ENCODE measurements at places on chromosomes 2 and 18. TPM values are rescaled to one million over a fixed set of nuclear protein-coding genes. Genes with fewer than 3 reads are reported as not detected.

- no peak for DNase-seq
Measured at GRCh38 chr2:69147841-69148533, 135.0 kb downstream of the ANTXR1 start.

GRCh38 chr2:207046724-207047123 is 107.4 kb downstream of the CPO start:
- no peak for DNase-seq

The ST6GAL2 gene
- total RNA-seq = 107 TPM

GRCh38 chr2:2590141-2590540 is 259.1 kb upstream of the MYT1L start:
- DNase-seq = no peak

DNA sequence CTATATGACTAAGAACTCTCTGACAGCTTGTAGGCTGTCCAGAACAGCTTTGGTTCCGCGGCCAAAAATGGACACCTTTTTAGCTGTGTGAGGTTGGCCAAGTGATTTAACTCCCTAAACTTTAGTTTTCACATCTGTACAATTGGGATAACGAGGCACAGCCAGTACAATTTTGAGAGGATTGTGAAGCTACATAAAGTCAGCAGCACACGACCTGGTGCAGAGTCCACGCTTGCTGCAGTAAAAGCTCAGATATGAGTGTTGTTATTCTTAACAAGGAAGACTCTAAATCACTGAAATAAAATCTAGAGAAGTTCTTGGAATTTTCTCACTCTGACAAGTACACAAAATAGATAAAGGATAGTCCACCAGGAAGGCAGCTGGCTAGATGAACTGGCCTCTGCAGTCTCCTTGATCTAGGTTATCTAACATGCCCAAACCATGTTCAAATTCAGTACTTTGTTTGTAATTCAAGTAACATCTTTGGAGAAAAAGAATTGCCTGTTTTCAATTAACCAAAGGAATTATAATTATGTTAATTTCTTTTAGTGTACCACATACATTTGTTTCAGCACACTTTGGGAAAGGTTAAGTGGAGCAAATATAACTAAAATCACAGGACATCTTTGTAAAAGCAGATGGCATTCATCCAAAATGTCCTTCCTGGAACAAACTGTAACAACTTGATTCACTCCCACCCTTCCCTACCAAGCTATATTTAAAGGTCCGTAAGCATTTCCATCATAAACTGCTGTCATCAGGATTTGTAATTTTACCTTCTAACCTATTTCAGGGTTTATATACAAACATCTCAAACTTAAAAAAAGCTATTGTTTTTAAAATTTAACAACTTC is 201.7 kb upstream of the STK17B start:
- no peak for DNase-seq

- no peak for DNase-seq
Measured at GRCh38 chr2:202115479-202115971, 42.5 kb downstream of the KIAA2012 start.

The IL1R1 gene
- total RNA-seq = 135 TPM

The RABL2A gene
- 16.1 TPM for total RNA-seq

The SERPINB7 gene
- total RNA-seq = not detected

DNA sequence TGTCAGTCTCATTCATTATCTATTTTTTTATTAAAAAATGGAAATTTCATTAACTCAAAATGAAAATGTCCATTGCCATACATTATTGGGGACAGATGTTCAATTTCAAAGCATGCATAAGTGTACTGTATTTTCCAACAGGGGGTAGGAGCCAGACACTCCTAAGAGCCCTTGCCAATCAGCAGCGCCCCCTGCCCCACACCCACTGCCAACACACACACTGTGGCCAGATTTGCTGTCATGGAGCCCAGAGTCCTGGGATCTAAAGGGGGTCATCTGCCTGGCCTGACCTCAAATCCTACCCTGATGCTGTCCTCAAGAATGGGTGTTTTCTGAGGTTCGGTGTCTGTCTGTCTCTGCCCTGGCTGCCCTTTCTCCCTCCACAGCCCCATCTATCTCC is 162.2 kb upstream of the TWIST2 start:
- no peak for DNase-seq

GRCh38 chr2:74481961-74482800 is 617 bp downstream of the CCDC142 start:
- DNase-seq = peak; percentile 83

DNA sequence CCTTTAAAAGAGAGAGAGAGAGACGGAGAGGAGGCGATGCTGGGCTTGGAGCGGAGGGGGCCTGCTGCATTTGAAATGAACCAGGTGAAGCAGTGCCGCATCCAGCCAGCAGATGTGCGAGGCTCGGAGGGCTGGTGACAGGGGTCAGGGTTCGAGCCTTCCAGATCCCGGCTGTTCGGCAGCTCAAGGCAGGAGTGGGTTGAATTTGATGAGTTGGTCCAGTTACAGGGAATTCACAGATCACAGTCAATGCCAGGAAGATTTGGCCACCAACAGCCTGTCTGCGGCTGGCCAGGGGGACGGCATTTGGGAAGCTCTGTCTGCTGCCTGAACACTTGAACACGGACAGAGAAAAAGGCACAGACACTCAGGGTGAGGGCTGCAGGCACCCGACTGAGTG is 48.6 kb downstream of the PTGR3 start:
- DNase-seq = no peak

GRCh38 chr2:25362434-25363145 is 20.9 kb upstream of the DNMT3A start:
- DNase-seq = no peak

The RGPD4 gene
- 0.39 TPM for total RNA-seq

DNA sequence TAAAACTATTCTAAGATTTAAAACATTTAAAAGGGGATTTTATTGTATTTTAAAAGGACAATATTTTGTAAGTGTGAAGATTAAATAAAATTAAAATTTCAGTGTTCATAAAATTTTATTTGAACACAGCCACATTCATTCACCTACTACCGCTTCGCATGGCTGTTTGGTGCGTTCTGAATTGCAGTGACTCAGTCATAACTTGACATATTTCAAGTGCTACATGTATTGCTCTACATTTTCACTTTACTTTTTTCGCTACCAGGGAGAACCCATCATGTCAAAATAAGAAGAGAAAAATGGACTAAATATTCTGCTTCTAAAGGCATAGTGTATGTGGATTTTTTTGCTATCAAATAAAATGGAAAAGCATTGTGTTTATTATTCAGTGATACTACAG is 8.7 kb downstream of the PTH2R start:
- no peak for DNase-seq

The LINC00305 gene
- not detected for total RNA-seq

- DNase-seq = no peak
Measured at GRCh38 chr2:234705108-234705507, 208.2 kb upstream of the ARL4C start.

The ASAP2 gene
- total RNA-seq = 72.4 TPM

DNA sequence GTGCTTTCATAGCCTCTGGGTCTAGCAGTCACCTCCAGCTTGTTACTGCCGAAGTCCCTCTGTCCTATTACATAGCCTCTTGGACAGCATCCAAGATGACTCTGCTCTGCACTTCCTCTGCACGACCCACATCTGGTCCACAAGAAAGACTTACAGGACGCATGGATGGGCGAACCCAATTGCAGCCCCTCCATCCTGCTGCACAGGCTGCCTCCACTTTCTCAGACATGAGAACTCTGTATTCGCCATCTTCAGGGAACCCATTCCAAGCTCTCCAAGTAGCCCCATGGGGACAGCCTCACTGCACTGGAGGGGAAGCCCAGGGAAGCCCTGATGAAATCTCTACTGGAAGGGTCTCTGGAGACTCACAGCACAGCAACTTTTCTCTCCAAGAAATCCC is 172.1 kb downstream of the GFPT1 start:
- no peak for DNase-seq

- DNase-seq = no peak
Measured at GRCh38 chr2:195505701-195506100, 151.3 kb upstream of the SLC39A10 start.

The INPP5D gene
- total RNA-seq = 51.2 TPM

The MTX2 gene
- 18.5 TPM for total RNA-seq

DNA sequence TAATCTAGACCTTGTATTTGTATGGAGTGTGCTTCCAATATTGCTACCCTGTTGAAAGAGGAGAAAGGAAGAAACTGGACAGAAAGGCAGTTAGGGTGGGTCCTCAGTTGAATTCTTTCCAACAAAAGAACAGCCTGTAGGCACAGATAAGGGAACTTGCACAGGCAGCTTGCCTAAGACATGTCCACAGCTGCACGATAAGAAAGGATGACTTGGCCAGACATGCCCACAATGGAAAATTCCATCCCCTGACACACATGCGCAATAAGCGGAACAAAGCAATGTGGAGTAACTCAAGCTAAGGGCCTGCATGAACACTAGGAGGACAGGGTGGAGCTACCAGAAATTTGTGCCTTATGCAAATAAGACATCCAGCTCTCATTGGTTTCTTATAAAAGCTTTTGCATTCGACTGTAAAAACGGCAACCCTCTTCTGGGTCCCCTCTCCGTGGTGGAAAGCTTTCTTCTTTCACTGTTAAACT is 1084.7 kb upstream of the NXPH2 start:
- no peak for DNase-seq

GRCh38 chr18:33585431-33585775 is 7.4 kb downstream of the ASXL3 start:
- DNase-seq = no peak

The MGAT4A gene
- total RNA-seq = 41.0 TPM

- no peak for DNase-seq
Measured at GRCh38 chr18:69830189-69830588, 117.5 kb downstream of the CD226 start.

DNA sequence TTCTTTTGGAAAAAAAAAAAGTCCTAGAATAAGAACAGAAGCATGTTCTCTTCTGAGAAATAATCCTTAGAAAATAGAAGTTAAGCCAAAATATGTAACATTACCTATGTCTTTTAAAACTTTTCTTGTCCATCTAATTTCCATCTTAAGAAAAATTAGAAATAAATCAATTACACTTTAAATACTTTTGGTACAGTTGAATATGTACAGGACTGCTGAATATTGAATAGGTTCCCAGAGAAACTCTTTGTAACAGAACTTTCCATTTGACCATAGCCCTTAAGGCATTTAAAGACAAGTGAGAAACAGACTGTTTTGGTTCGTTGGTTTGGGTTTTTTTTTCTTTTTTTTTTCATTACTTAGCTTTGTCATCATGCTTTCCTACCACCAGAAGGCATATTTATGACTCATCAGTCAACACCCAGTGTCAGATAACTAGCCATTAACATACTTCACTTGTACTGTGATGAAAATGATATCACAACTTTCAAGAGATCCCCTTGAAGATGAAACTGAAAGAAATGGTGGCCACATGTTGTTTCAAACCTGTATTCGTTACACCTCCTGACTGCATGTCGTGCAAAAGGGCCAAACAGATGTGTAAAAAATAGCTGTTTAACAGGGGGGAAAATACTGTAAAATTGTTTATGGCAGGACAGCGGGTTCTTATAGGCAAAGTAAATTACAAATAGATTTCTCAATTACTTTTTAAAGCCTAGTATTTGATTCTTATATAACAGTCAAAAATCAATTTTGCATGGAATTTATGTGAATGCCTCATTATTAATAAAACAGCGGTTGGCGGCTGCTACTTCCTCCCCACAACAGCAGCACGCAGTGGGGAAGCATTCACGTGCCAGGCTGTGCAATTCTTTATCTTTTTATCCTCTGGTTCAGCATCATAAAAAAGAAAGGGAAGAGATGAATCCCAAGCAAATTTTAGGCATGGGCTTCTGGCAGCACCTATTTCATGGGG is 280.7 kb upstream of the HNRNPA3 start:
- no peak for DNase-seq

DNA sequence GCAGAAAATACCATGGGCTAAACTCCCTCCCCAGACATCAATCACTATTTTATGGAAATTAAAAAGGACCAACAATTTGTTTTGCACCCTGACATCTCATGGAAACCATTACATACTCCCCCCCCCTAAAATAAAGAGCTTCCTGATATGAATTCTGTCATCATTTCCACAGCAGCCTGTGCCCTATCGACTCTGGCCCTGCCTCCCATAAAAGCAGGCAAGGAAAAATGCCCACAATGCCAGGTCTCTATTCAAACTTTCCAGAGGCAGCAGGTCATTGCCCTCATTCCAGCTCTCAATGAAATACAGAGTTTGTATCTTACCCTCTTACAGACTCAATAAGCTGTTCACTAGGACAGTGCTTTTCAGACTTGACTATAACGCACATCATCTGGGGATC is 254.4 kb upstream of the TANK start:
- no peak for DNase-seq

DNA sequence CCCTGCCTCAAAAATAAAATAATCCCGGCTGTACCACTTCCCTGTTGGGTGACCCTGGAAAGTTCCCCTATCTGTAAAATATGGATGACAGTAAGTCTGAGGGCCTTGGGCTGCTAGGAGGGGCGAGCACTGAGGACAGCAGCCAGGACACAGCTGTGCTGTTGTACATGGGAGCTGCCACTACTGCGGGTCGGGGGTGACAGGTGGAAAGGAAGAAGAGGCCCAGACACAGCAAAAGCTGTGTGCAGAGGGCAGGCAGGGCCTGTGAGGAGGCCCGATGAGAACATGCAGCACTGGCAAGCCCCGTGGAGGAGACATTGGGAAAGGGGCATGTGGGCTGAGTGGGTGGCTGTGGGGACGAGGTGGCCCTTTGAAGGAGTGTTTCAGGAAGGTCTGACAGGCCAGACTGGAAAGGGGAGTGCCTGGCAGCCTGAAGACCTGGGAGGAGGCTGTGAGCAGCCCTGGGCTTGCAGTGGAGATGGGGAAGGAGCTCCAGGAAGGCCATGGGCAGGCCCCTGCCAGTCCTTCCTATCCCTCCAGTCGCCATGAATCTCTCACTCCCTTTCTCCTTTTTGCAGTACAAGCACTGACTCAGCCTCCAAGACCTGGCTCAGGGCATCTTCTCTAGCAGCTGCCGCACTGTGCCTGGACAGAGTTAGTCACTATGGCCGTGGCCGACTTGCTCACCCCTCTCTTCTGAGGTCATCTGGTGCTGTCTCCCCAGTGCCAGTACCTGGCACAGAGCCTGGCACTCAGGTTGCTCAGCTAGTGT is 28.9 kb upstream of the SEMA4C start:
- DNase-seq = peak; percentile 73

- no peak for DNase-seq
Measured at GRCh38 chr2:203997980-203998809, 61.6 kb downstream of the ICOS start.

The PTGR3 gene
- 28.6 TPM for total RNA-seq

Measured in aorta (tissue), 5 donors.